ENCODE measurements at places on chromosomes 4 and X.

DNA sequence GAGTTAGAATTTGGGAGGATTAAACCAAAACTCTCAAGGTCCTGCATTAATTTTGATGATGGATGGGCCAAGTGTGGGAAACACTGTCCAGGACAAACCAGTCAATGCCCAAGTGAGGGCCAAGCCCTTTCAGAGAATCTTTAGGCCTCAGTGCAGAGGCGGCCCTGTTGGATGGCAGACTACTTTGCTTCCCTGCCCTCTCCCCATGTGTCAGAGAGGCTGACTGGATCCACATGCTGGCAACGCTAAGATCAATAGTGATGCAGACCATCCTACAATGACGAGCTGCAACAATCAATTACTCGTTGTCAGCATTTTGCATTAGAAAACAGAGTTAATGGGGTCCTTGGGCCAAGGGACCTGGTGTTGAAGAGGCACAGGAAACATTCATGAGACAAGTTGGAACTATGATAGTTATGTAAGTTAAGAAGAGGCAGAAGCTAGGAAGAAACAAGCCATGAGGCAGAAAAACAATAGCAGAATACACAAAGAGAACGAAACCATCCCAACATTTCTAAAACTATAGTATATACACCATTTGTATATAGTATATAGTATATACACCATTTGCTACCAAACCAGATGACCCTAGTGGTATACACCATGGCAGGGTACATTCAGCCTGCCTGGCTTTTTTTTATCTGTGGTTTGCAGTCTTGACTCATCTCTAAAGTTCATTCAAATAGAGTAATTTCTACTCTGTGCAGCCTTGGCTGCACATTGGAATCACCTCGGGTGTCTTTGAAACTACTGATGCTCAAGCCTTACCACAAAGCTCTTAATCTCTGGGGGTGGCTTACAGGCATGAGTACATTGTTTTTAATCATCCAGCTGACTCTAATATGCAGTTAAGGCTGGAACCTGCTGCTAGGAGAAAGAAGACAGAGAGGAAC lies 147.7 kb upstream of the GYPA start:
- no peak for DNase-seq

GRCh38 chr4:17758485-17758884 lies 22.9 kb downstream of the FAM184B start:
- DNase-seq = no peak

GRCh38 chrX:84709987-84710386 lies 207.7 kb upstream of the HDX start:
- no peak for DNase-seq

DNA sequence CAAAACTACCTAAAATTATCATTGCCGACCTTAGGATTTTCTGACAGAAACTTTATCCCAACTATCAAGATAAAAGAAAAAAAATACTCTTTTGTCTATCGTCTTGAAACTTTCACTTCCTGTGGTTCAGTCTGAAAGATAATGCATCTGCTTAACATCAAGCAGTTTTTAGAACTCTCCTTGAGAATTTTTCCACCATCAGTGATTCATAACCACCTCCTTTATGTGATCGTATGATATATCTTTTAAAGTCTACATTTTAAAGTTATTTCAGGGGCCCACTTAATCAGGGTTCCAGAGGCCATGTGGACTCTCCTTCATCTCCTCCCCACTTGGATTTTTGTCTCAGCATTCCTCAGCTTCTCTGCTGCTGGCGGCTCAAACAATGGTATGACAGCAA lies 272.8 kb upstream of the TENM3 start:
- DNase-seq = no peak

DNA sequence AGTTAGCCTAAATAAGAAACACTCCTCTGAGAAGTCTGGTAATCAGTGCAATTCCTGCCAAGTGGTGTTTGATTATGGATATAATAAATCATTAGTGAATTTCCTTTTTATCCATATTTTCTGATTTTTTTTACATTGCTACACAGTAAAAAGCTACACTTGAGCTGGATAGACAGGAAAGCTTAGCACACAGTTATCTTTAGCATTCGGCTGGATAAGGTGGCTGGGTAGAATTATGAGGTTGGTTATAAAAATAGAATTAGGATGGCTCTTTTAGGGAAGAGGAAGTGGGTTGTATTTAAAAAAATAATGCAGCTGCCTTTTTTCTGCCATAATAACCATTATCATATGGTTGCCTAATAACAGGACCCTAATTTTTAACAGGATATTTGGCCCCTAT lies 460.6 kb downstream of the NAF1 start:
- no peak for DNase-seq

DNA sequence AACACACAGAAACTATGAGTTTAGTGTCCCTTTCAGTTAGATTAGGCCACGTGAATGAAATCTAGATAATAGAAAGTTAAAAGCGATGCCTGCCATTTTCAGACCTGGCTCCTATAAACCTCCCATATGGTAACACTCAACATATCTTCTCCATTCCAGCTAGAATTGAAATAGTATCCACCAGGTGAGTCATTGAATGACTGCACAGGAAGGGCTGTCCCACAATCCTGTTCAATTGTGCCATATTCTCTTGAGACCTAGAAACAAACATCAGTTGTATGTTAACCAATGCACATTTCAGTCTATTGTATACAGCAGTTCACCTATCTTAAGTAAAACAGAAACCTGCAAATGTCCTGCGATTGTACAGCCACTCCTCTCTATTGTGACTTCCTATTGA lies 659.3 kb upstream of the SLIT2 start:
- no peak for DNase-seq

DNA sequence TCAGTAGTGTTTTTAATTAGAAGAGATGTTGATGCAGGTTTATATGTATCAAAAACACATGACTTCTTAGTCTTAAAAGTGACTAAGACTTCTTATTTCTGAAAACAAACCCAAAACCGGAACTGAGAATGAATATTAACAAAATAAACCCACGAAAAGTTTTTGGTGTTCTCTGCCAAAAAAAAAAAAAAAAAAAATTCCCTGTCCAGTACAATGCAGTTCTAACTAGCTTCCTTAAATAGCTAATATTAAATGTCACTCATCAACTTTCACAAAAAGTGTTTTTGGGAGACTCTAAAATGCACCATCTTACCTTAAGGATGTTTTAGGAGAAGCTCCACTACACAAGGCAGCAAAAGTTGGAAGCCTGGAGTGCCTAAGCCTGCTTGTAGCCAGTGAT lies 2.0 kb downstream of the ANKRD37 start:
- DNase-seq = no peak

DNA sequence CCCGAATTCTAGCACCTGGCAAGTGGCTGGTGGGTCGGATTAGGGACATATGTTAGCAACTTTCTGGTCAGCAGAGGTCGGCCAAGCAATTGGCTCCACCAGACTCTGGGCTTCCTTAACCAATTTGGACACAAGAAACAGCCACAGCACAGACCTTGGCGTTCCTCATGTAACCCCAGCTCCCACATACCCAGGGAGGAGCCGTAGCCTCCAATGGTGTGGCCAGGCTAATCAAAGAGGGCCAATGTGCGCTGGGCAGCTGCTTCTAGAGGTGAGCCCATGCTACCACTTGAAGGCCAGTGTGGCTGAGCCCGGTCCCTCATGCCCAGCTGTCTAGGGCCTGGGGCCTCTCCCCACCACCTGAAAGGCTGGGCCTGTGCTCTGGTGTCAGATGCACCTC lies 82.5 kb upstream of the MSX1 start:
- no peak for DNase-seq

DNA sequence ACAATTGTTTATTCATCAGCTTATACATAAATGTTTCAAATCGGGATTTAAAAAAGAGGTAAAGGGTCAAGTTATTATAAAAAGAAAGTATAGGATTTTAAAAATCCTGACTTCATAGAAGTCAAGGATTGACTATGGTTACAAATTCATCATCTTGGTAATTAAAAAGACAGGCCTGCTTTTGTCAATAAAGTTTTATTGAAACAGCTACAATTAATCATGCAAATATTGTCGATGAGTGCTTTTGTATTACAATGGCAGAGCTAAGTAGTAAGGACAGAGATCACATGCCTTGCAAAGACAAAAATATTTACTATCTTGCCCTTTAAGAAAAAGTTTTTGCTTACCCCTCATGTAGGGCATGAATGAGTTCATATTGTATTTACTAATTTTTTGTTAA lies 595.4 kb downstream of the IL15 start:
- DNase-seq = no peak

DNA sequence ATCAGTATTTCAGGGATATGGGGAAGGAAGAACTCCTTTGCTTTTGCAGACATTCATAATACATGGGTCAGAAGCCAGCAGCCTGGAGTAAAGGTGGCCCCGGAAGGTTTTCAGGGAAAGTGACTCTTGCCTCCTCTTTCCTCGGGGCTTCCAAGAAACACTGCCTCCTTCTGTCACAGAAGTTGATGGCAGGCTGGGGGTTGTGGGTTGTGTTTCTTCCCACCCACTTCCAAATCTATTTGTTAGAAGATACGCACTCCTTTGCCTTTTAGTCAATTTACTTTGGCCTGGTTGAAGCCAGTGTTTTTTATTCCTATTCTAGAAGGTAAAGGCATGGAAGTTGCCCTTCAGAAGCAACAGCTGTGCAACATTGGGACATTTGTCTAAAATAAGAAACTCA lies 19.7 kb downstream of the KIT start:
- DNase-seq = no peak

DNA sequence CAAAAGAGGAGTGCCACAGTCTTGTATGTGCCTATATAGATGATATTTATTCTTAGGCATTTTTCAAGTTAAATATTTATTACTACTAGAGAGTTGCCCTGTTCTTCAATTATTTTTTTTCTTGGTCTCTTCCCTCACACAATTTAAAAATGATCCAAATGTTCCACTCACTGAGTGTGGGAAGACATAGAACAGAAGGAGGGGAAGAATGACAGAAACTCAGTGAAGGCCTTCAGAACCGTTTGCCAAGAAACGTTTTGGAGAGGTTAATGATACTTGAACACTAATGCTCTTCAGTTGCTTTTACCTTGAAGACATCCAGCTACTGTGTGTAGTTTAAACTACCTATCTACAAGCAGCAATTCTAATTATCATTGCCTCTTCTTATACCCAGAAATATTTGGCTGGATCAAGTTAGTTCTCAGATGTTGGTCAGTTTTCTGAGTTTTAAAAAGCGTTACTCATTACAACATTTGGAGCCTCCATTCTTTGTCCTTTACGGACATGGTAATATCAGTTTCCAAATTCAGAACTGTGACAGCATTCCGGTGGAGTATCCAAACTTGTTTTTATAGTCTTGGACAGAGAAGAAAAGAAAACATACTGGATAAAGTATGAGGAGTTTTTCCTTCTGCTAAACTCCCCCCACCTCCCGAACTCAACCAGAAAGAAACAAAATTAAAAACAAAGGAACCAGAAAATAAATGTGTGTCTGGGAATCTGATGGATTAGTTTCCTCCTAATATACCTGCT lies 389.7 kb downstream of the SPRY1 start:
- DNase-seq = no peak

DNA sequence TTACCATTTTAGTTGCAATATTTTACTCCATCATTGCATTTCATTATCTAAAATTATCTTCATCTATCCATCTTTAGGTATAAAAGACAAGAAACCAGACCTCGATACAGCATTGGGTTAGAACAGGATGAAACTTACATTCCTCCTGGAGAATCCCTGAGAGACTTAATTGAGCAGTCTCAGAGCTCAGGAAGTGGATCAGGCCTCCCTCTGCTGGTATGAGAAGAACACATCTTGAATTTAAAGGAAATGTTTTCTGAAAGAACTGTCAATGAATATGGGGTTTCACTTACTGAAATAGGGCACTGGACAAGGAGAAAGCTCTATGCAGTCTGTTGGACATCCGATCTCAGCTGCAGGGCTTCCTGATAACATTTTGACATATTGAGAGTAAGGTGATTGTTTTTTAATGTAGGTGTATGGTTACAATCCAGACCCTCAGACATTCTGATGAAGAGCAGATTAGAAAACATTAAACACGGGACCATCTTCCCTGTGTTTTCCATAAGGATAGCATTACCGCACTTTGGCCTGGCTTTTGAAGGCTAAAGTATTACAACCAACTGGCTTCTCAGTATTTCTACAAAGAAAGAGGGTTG lies 367.2 kb downstream of the BMPR1B start:
- peak; percentile 23 for DNase-seq

DNA sequence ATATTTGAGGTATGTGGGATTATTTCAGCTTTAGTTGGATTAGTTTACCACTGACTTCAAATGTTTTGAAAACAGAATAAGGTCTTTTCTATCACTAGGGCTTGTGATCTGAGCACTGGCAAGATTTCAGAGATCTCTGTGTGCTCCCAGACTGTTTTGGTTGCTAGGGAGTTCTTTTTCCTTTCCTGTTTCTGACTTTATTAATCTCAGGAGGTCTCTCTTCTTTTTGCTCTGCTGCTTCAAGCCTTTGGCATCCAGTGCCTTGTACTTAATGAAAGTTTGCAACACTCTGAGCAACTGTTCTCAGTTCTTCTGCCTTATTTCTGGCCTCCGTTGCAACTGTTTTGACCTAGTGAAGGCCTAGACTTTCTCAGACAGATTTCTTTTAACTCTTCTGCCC lies 32.1 kb upstream of the PAQR3 start:
- DNase-seq = no peak

DNA sequence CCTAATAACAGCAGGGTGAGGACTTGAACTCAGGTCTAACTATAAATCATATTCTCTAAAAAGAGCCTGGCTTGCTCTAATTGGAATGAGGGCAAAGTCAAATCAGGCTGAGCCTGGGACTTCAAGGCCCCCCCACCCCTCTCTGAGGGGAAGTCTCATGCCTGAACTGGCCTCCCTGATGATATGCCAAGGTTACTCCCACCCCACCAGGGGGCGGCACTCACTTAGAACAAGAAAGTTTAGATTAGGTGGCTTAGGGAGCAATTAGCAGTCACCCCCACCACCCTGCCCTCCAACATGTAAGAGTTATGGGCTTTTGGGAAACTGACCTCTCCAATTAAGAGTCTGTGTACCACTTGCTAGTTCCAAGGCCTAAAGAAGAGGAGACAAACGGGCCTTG lies 2.7 kb downstream of the FOXO4 start:
- peak; percentile 78 for DNase-seq

GRCh38 chr4:15498356-15498755 lies 28.7 kb downstream of the CC2D2A start:
- no peak for DNase-seq

DNA sequence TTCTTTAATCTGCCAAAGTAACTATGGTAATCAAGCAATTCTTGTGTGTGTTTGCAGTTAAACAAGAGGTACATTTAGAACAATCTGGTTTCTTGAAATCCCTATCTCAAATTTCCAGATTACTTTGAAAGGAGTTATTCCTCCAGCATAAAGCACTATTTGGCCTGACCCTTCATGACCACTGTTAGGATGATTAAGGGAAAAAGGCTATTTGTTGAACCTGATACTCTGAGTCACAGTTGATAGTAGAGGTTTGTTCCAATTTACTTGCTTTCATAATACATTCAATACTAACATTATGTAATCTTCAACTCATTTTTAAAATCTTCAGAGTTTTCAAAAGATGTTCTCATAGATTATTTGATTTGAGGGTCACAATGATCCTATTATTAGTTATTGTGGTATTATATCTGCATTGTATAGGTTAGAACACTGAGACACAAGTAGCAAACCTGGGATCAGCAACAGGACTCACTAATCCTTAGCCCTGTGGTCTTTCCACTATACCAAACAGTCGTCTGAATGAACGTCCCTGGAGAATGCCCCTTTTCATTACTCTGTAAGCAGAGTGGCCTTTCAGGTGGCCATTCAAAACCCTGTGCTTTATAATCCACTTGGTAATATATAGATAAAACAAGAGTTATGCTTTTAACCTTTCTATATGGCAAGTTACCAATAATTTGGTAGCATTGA lies 8.1 kb upstream of the NDST4 start:
- DNase-seq = no peak

- no peak for DNase-seq
Observed at GRCh38 chr4:120155287-120155686, 88.6 kb upstream of the MAD2L1 start.
